Thoracic aorta (tissue), 2 donors: ENCODE measurements at places on chromosomes 11 and 22. TPM values are rescaled to one million over a fixed set of nuclear protein-coding genes. Genes with fewer than 3 reads are reported as not detected.

MOV10L1 gene
- 7.4 TPM for total RNA-seq

CBLIF gene
- total RNA-seq = 1.8 TPM

DNA sequence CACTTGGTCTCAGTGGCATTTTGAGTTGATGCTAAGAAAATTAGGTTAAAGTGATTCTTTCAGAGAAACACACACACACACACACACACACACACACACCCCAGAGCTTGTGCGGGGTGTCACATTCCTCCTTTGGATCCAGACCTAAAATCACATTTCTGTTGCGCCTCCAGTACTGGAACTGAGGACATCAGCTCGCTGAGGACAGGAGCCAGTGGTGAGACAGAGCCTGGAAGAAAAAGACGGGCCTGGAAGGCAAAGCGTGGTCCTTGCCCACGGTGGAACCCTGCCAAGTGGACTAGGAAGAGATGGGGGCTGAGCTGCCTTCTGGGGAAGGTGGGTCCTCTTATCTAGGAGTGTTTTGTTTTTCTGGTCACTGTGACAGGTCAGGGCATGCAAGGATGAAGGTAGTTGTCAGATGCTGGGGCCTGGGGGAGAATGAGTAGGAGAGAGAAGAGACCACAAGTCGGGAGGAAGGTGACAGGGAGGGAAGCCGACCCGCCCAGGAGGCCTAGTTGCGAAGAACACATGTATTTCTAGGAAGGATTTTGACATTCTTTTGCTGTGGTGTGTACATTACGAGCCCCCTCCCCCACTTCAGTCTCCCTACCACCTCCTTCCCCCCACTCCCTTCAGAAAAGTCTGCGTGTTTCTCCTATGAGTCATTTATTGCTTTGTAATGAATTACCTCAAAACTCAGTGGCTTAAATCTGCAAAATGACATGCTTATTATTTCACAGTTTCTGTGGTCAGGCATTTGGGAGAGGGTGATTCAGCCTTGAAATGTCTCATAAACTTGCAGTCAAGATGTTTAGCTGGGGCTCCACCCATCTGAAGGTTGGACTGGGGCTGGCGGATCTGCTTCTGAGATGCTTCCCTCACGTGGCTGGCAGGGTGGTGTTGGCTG lies 4.8 kb upstream of the ELFN2 start:
- no peak for DNase-seq
- no peak overlapping the region for H3K27ac ChIP-seq
- H3K36me3 ChIP-seq = no peaks in the 10 kb centered on the region
- no peak overlapping the region for H3K4me3 ChIP-seq
- H3K27me3 ChIP-seq = no peaks in the 10 kb centered on the region

IGSF9B gene
- total RNA-seq = 67.1 TPM

- H3K27me3 ChIP-seq = no peaks in the 10 kb centered on the region
- H3K36me3 ChIP-seq = no peaks in the 10 kb centered on the region
- H3K4me1 ChIP-seq = peaks cover 24% of the 10 kb centered on the region
- no peak overlapping the region for H3K4me3 ChIP-seq
- peak overlapping the region; percentile 5 for H3K27ac ChIP-seq
- no peak for DNase-seq
Observed at GRCh38 chr11:94776351-94777321, 8.5 kb downstream of the AMOTL1 start.

OR10D3 gene
- total RNA-seq = not detected

DNA sequence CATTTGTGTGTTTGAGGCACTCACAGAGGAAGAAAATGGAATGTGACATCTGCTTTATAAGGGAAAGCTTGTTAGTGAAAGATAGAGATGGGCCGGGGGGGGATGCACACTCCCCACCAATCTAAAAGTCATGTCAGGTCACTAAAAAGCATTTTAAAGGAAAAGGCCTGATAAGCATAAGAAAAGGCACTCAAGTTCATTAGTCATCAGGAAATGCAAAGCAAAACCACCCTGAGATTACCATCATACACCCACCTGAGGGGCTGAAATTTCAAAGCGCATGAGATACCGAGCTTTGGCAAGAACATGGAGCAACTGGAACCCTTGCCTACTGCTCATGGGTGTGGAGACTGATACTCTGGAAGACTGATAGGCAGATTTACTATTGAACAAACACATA lies 77.9 kb upstream of the ANO1 start:
- H3K27ac ChIP-seq = peak overlapping the region; percentile 30
- no peak for DNase-seq
- no peaks in the 10 kb centered on the region for H3K36me3 ChIP-seq
- no peaks in the 10 kb centered on the region for H3K27me3 ChIP-seq
- H3K4me3 ChIP-seq = no peak overlapping the region

DNA sequence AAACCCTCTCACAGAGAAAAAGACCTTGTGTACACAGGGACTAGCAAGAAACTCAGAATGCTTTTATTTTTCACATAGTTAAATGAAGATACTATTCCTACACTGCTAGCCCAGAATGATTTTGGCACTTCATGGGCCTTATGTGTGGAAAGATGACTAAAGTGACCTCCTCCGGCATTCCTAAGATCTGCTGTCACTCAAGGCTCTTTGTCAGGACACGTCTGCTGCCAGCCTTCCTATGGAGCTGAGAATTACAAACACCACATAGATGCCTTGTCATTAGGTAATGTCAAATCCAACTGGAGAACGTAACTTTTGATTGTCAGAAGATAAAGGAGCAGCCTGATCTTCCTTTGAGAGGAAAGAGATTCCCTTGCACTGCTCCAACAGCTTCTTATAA lies 249.1 kb downstream of the FAT3 start:
- no peak for DNase-seq
- H3K4me3 ChIP-seq = no peak overlapping the region
- H3K27me3 ChIP-seq = no peaks in the 10 kb centered on the region
- no peak overlapping the region for H3K27ac ChIP-seq

DNA sequence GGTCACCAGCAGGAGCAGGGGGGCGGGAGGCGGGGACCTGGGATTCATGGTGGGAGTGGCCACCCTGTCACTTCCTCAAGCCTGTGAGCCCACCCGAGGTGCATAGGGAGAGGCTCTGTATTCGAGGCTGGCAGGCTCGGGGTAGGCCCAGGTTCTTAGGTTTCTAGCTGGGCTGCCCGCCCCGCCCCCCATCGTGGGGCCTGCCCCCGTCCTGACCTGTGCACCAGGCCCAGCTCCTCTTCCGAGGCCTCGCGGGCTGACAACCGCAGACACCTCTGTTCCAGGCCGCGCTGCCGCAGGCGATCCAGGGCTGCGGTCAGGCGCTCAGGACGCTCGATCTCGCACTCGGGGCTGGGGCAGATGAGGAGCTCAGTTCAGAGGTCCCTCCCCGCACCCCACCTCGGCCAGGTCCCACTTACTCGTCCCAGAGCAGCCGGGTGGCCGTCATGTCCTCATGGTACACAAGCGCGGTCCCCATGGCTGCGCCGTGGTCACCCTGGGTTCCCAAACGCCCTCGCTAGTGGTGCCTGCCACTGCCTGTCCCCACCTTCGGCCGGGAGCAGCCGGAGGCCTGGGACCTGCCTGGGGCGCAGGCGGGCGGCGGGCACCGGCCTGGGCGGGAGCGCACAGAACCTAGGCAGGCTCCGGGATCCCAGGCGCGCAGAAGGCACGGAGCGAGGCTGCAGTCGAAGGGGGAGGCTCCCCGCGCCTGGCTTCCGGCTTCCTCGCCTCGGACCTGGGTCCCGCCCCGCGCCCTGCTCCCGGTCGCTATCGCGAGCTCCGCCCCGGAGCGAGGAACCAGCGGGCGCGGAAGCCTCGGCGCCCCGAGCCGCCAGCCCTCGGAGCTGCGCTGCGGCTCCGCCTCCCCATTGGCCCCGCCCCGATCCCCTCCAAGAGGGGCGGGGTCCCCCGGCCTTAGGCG lies at the start of gene HDAC10:
Gene HDAC10 (minus strand): TSS at position 711 of the 922 bp plus-strand sequence. CDS start 233 bp downstream, at position 478.
- peak within 1 kb of the TSS; percentile 56 for H3K27ac ChIP-seq
- DNase-seq = no peak
- peak within 1 kb of the TSS; percentile 82 for H3K4me3 ChIP-seq
- H3K4me1 ChIP-seq = peaks cover 16% of the 10 kb centered on the region
- no peaks in the 10 kb centered on the region for H3K36me3 ChIP-seq

GRCh38 chr22:21444701-21445436 lies 22.3 kb upstream of the TMEM191C start:
- H3K4me3 ChIP-seq = no peak overlapping the region
- H3K36me3 ChIP-seq = peaks cover 22% of the 10 kb centered on the region
- no peak overlapping the region for H3K27ac ChIP-seq
- no peaks in the 10 kb centered on the region for H3K4me1 ChIP-seq
- DNase-seq = no peak
- H3K27me3 ChIP-seq = no peaks in the 10 kb centered on the region

GRCh38 chr11:8832571-8833260 lies 78.3 kb upstream of the AKIP1 start:
- no peak for DNase-seq
- no peak overlapping the region for H3K27ac ChIP-seq
- no peaks in the 10 kb centered on the region for H3K36me3 ChIP-seq
- no peak overlapping the region for H3K4me3 ChIP-seq
- H3K4me1 ChIP-seq = peaks cover 7% of the 10 kb centered on the region
- H3K27me3 ChIP-seq = no peaks in the 10 kb centered on the region

DNA sequence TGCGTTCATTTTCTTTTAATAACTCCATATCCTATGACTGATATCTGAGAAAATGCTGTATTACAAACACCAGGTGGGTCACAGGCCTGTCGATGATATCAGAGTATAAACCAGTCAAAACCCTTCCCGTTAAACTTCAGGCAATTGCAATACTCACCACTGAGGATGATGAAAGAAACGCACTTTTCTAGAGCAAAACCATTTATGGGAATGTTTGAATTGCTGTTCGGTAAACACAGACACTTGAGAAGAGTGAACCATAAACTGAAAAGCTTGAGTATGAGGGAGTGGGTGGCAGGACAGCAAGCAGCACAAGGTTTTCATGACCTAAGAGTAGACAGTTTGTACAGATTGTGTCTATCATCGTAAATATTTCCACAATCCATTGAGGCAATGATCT lies 139.8 kb upstream of the CEP126 start:
- H3K4me1 ChIP-seq = no peaks in the 10 kb centered on the region
- H3K27me3 ChIP-seq = no peaks in the 10 kb centered on the region
- no peak overlapping the region for H3K4me3 ChIP-seq
- no peak overlapping the region for H3K27ac ChIP-seq

DNA sequence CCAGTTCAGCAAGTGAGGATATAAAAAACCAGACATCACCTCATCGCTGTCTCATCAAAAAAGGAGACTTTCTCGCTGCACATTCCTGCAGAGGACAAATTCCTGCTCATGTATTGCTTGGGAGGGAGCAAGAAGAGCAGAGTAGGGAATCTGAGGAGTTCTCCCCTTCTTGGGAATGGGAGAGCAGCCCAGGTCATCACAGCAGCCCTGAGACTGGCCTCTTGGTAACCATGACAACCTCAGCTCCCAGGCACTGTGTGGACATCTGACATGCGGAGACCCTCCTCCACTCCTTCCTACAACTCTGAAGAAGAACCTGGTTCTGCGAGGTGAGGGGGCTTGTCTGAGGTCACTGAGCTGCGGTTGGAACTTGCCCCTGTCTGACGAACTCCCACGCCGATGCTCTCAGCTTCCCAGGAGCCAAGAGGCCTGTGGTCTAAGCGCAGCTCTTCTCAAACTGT lies 17.9 kb downstream of the RFPL1 start:
- no peak for DNase-seq
- no peak overlapping the region for H3K4me3 ChIP-seq
- no peak overlapping the region for H3K27ac ChIP-seq
